ENCODE measurements at places on chromosomes 4 and X.

- no peak overlapping the region for H3K27ac ChIP-seq
- H3K4me3 ChIP-seq: no peak overlapping the region
- H3K36me3 ChIP-seq: no peaks in the 10 kb centered on the region
- peaks cover 35% of the 10 kb centered on the region for H3K4me1 ChIP-seq
Measured at GRCh38 chr4:168538632-168539031, 41.8 kb downstream of the PALLD start.

GRCh38 chr4:101795704-101796103 is 5.2 kb downstream of the BANK1 start:
- peaks cover 7% of the 10 kb centered on the region for H3K27me3 ChIP-seq
- no peak overlapping the region for H3K4me3 ChIP-seq
- H3K36me3 ChIP-seq: no peaks in the 10 kb centered on the region
- no peak overlapping the region for H3K27ac ChIP-seq

GRCh38 chr4:177246641-177247584 is 62.8 kb upstream of the NEIL3 start:
- peaks cover 30% of the 10 kb centered on the region for H3K4me1 ChIP-seq
- no peaks in the 10 kb centered on the region for H3K27me3 ChIP-seq
- H3K27ac ChIP-seq: peak overlapping the region; percentile 54
- peak overlapping the region; percentile 17 for H3K4me3 ChIP-seq
- DNase-seq: peak; percentile 71

DNA sequence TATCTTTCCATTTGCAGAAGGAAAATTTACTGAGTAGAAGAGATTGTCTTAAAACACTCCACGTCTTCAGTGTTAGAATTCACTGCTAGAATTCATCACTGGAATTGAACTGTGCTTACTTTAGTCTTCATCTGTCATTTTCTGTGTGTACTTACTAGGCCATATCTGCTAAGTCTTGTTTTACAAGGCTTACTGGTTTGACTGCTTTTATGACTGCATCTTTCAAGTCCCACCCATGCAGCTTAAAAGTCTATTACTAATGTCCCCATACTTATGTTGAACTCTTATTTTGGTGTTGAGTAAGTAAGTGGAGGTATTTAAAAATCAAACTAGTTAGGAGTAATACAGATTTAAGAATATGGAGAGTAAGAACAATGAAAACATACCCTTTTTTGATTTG is 14.6 kb downstream of the CLCN3 start:
- no peak overlapping the region for H3K27ac ChIP-seq
- H3K36me3 ChIP-seq: peaks cover 32% of the 10 kb centered on the region
- no peak overlapping the region for H3K4me3 ChIP-seq
- DNase-seq: no peak
- H3K4me1 ChIP-seq: peaks cover 7% of the 10 kb centered on the region
- H3K27me3 ChIP-seq: no peaks in the 10 kb centered on the region

DNA sequence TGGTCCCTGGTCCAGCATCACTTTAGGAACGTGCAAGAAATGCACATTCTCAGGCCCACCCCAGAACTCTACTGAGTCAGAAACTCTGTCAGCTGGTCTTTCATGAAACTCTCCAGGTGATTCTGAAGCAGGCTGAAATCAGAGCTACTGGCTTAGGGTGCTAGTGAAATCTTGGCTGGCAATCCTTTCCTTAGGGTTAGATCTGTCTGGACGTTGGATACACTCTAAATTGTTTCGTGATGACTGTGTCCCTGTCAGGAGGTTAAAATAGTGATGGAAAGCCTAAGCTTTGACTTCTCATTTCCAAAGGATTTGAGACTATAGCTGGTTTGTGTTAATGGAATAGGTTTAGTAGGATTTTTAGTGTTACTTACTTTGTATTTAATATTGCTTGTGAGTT is 99.1 kb downstream of the ARHGAP10 start:
- peak overlapping the region; percentile 92 for H3K27ac ChIP-seq
- H3K36me3 ChIP-seq: no peaks in the 10 kb centered on the region
- peak overlapping the region; percentile 53 for H3K4me3 ChIP-seq
- peaks cover 43% of the 10 kb centered on the region for H3K4me1 ChIP-seq
- no peaks in the 10 kb centered on the region for H3K27me3 ChIP-seq
- peak; percentile 70 for DNase-seq

All from GM23248 (cell line).